Immature natural killer cell (primary cell): ENCODE measurements at places on chromosomes 1 and 21. TPM values are rescaled to one million over a fixed set of nuclear protein-coding genes. Genes with fewer than 3 reads are reported as not detected.
A peak's percentile ranks its signal among the peaks of the same experiment; 100 is the strongest.

- no peak for DNase-seq
Measured at GRCh38 chr1:4685523-4685865, 31.1 kb downstream of the AJAP1 start.

DNA sequence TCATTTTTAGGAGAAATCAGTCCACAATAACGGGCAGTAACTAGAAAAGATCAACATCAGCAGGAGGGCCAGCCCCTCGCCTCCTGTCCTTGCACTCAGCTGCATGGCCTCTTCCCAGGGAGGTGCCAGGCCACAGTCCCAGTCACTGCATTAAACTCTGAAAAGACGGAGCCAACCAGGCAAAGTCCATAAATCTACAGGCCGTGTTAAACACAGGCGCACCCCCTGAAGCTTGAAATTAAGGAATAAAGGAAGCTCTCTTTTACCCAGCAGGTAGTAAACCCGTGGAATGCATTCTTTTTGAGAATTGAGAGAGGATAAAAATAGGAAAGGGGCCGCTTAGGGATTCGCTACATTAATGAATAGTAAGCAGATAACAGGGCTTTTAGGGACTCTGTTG lies 18.4 kb downstream of the H6PD start:
- no peak for DNase-seq

GRCh38 chr1:38071312-38072256 lies 25.0 kb upstream of the POU3F1 start:
- DNase-seq = no peak

DNA sequence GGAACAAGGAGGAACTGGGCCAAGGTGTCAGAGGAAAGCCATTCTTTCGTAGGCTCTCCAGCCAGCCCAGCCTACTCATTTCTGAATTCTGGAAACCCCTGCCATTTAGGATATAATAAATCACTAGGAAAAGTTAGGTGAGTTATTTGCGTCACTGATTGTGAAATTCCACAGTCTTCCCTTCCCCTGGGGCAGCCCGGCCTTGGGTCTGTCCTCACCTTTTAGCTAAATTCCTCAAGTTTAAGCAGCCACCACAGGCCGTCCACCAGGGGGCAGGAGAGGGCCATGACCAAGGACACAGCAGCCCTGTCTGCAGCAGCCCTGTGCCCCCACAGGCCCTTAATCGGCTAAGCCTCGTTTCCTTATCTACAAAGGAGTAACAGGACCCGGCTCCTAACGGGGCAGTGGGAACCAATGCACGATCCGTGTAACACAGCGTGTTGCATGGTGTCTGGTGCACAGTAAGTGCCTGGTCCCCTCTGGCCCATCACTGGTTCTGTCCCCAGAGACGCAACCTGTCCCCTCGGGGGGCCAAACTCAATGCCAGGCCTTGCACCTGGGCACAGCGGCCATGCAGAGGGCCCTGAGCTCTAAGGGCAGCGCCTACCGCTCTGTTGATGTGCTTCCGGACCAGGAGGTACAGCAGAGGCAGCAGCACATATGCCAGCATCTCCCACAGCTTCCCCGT lies 18.1 kb downstream of the GPR157 start:
- peak; percentile 61 for DNase-seq

- DNase-seq = no peak
Measured at GRCh38 chr21:41545500-41546359, 37.8 kb upstream of the TMPRSS2 start.

GRCh38 chr1:167305706-167306277 lies 85.1 kb downstream of the POU2F1 start:
- no peak for DNase-seq

DNA sequence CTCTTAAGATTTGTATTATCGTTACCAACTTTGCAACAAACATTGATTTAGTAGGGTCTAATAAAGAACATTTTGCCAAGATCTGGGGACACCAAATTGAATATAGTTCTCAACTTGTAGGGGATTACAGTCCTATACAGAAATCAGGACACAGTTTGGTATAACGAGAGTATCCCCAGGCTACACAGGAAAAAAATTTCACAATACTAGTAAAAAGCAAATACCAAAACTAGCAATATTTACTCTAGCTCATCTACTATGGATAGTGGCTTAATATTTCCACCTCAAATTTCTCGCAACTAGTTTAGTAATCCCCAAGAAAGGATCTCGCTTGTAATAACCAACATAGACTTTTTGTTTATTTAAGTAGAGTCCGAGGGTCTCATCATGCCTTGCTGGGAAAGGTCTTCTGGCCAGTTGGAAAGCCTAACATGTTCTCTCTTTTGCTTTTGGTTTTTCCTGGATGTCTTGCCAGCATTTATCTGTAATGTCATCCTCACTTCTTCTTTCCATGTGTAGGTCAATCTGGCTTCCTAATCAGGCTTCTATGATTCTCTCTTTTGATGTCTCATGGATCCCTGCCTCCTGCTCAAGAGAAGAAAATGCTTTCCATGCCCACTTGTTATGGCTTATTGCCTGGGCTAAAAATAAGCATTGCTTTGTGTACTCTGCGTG lies 104.7 kb upstream of the KCNK2 start:
- DNase-seq = no peak

- DNase-seq = peak; percentile 20
Measured at GRCh38 chr1:222009105-222009730, 267.3 kb upstream of the DUSP10 start.

Gene RHD
- polyA plus RNA-seq = 0.26 TPM

Gene ELAPOR1
- polyA plus RNA-seq = 6.2 TPM

Gene FHAD1
- polyA plus RNA-seq = not detected

Gene SPATA17
- not detected for polyA plus RNA-seq

Gene USF1
- 12.2 TPM for polyA plus RNA-seq

Gene AGL
- polyA plus RNA-seq = 10.8 TPM

Gene CFAP74
- not detected for polyA plus RNA-seq

Gene CD84
- polyA plus RNA-seq = 2.1 TPM

Gene ETS2
- 7.3 TPM for polyA plus RNA-seq
